Thoracic aorta (tissue), 2 donors: ENCODE measurements at places on chromosomes 6 and 20.

DNA sequence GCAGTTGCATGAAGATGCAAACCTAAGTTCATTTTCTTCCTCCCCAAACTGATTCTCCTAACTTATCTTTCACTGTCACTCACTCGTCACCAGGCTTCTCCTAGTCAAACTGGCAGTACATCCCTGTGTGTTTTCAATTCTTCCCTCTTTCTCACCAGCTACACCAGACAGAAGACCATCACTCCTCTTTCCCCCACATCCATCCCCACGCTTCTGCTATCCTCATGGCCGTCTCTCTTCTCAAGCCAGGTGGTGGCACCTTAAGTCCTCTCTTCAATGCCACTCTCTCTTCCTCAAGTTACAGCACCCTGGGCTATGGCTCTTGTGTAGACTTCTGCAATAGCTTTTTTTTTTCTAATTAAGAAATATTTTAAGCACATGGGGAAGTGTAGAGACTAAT lies 14.4 kb upstream of the TREM2 start:
- no peak overlapping the region for H3K4me3 ChIP-seq
- H3K27me3 ChIP-seq, result no peaks in the 10 kb centered on the region
- H3K4me1 ChIP-seq, result no peaks in the 10 kb centered on the region
- H3K27ac ChIP-seq, result no peak overlapping the region

- H3K27ac ChIP-seq, result no peak overlapping the region
- no peaks in the 10 kb centered on the region for H3K27me3 ChIP-seq
- H3K4me1 ChIP-seq, result no peaks in the 10 kb centered on the region
- no peak overlapping the region for H3K4me3 ChIP-seq
Observed at GRCh38 chr6:98215531-98215930, 618.8 kb upstream of the POU3F2 start.

GRCh38 chr6:111553580-111553979 lies 52.1 kb downstream of the TRAF3IP2 start:
- DNase-seq, result no peak
- H3K4me3 ChIP-seq, result no peak overlapping the region
- H3K4me1 ChIP-seq, result peaks cover 46% of the 10 kb centered on the region
- H3K27ac ChIP-seq, result no peak overlapping the region

- H3K4me3 ChIP-seq, result no peak overlapping the region
- H3K4me1 ChIP-seq, result peaks cover 49% of the 10 kb centered on the region
- DNase-seq, result peak; percentile 21
- no peaks in the 10 kb centered on the region for H3K27me3 ChIP-seq
- peaks cover 20% of the 10 kb centered on the region for H3K36me3 ChIP-seq
Observed at GRCh38 chr6:43669050-43669921, 18.3 kb downstream of the MRPS18A start.

GRCh38 chr6:63963769-63964315 lies 328.2 kb downstream of the PHF3 start:
- H3K27ac ChIP-seq, result no peak overlapping the region
- no peaks in the 10 kb centered on the region for H3K36me3 ChIP-seq
- no peaks in the 10 kb centered on the region for H3K27me3 ChIP-seq
- H3K4me1 ChIP-seq, result no peaks in the 10 kb centered on the region

DNA sequence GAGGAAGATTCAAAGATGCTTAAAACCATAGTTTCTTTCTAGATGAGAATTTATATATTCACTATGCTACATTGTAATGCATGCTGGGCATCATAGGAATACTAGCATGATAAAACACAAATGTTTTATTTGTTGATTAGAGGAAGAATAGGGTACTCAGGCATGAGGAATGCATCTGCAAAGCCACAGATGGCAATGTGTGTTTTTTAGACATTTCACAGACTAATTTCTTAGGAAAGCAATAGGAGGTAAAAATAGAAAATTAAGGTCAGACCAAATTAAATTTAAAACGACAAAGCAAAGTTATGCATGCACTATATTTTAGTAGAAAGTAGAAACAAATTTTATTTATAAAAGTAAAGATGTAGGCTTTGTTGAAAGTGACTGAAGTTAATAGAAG lies 2.1 kb downstream of the TTK start:
- H3K4me3 ChIP-seq, result no peak overlapping the region
- H3K4me1 ChIP-seq, result peaks cover 15% of the 10 kb centered on the region
- no peaks in the 10 kb centered on the region for H3K27me3 ChIP-seq
- H3K36me3 ChIP-seq, result no peaks in the 10 kb centered on the region

DNA sequence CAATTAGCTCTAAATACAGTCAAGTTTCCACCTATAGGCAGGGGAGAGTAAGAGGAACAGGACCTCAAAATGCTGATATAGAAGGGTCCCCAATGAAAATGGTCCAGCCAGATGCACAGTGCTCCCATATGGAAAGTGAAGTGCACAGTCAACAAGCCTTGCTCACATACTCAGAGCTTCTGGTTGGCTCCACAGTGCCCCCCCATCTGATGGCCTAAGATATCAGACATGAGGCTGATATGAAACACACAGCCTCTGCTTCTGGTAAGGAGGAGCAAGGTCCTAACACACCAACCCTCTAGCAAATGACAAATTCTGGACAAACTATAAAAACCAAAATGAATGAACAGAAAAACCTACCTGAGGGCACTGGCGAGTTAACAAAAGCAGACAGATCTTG lies 111.4 kb upstream of the EMILIN3 start:
- H3K36me3 ChIP-seq, result peaks cover 15% of the 10 kb centered on the region
- H3K27me3 ChIP-seq, result no peaks in the 10 kb centered on the region
- H3K4me3 ChIP-seq, result no peak overlapping the region

GRCh38 chr20:58084566-58084965 lies 143.9 kb downstream of the ANKRD60 start:
- no peak for DNase-seq
- no peak overlapping the region for H3K27ac ChIP-seq
- no peaks in the 10 kb centered on the region for H3K36me3 ChIP-seq
- H3K27me3 ChIP-seq, result no peaks in the 10 kb centered on the region

- H3K4me1 ChIP-seq, result peaks cover 12% of the 10 kb centered on the region
- H3K4me3 ChIP-seq, result no peak overlapping the region
- no peak for DNase-seq
Observed at GRCh38 chr6:80454197-80454596, 347.7 kb downstream of the BCKDHB start.

DNA sequence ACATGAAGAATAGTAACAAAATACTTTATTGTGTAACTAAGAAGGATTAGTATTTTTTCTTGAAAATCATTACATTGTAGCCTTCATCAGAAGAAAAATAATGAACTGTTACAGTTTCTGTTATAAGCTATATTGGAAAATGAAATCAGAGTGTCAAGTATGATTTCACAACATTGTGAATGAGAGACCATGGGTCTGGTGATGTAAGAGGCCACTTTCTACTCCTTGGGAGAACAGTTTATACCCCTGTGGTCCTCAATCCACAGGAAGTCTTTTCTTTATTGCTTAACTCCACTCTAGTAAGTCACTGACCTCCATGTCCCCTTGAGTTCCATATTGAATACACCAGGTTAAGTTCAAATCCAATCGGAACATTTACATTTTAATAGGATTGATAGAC lies 218.7 kb upstream of the FERMT1 start:
- no peaks in the 10 kb centered on the region for H3K27me3 ChIP-seq
- DNase-seq, result no peak
- no peak overlapping the region for H3K27ac ChIP-seq
- no peaks in the 10 kb centered on the region for H3K36me3 ChIP-seq
- no peak overlapping the region for H3K4me3 ChIP-seq

- peaks cover 10% of the 10 kb centered on the region for H3K4me1 ChIP-seq
- no peak for DNase-seq
- H3K4me3 ChIP-seq, result no peak overlapping the region
- H3K27ac ChIP-seq, result no peak overlapping the region
- no peaks in the 10 kb centered on the region for H3K36me3 ChIP-seq
- no peaks in the 10 kb centered on the region for H3K27me3 ChIP-seq
Observed at GRCh38 chr6:38080889-38081288, 261.4 kb downstream of the ZFAND3 start.

DNA sequence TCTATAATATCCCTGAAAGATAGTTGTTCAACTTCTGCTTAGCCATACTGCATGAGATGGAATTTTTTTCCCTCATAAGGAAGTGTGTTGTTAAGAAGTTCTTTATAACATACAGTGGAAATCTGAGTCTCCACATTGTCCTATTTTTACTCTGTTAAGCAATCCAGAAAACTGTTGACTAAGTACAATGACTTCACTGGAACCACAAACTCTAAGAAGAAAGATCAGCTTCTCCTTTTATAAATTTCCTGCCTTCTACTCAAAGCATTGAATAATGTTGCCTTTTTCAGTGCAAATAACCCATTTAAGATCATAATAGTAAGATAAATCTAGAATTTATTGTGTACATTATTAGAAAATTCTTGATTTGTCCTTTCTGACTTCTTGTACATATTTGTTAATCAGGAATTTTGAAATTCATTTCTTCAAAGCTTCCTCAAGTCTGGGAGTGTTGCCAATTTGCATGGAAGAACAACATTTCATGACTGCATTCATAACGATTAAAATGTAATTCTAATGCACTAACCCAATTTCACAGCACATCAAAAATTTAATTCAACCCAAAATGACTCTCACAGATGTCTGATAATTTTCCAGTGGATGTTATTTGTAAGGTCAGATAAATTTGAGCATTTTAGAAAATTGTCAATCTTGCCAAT lies 45.6 kb upstream of the ANKEF1 start:
- H3K4me3 ChIP-seq, result no peak overlapping the region
- no peaks in the 10 kb centered on the region for H3K27me3 ChIP-seq
- H3K36me3 ChIP-seq, result no peaks in the 10 kb centered on the region

DNA sequence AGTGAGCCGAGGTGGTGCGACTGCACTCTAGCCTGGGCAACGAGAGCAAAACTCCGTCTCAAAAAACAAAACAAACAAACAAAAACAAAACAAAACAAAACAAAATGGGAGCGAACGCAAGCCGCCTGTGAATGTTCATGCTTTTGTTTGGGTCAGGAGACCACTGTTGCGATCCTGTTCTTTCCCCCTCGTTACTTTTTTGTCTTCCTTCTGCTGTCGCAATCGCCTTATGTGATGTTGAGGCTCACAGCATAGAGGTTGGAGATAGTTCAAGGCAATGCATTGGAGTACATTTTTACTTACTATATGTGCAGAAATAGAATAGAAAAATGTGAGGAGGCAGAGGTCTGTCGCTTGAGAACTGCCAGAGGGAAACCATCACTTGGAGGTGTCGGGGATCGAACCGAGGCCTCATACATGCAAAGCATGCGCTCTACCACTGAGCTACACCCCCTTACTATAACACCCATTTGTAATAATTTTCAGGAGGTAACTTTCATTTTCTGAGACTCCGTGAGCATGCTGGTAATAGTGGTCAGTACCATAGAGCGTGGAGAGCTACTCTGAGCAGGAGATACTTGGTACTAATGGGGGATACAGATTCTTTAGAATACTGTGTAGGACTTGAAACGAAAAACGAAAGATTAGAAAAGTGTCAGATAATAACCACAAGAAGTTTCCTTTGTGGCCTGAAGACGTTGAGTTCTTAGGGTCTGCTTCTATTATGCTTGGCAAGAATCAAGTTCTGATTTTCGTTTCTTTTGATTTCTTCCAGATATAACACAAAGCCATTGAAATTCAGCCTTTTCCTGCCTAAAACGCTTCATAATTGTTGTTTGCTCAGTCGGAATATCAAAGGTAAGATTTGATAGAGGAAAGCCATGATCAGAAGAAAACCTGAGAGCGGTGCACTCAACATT lies 121.1 kb downstream of the TRIM27 start:
- no peak overlapping the region for H3K4me3 ChIP-seq
- H3K27ac ChIP-seq, result no peak overlapping the region
- peaks cover 5% of the 10 kb centered on the region for H3K27me3 ChIP-seq
- H3K36me3 ChIP-seq, result no peaks in the 10 kb centered on the region

DNA sequence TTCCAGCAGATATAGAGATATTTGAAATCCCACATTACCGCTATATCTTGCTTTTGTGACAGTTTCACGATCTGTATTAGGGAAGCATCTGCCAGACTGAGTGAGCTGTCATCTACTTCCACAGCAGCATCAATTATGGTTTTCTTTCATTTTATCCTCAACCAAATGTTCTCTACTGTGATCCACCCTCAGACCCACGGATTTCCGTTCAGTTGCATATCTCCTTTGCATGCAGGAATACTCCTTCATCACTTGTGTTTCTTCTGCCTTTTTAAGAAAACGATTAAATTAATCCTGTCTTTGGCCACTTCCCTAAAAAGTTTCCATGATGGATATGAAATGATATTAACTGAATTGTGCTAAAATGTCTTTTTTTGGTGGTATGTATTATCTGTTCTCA lies 262.1 kb upstream of the ADGRB3 start:
- DNase-seq, result no peak
- H3K4me1 ChIP-seq, result no peaks in the 10 kb centered on the region
- no peak overlapping the region for H3K27ac ChIP-seq
- H3K4me3 ChIP-seq, result no peak overlapping the region

GRCh38 chr20:63004607-63005364 lies 2.0 kb downstream of the BHLHE23 start:
- no peak for DNase-seq
- no peak overlapping the region for H3K4me3 ChIP-seq
- peaks cover 29% of the 10 kb centered on the region for H3K27me3 ChIP-seq
- peaks cover 9% of the 10 kb centered on the region for H3K4me1 ChIP-seq
- no peaks in the 10 kb centered on the region for H3K36me3 ChIP-seq

DNA sequence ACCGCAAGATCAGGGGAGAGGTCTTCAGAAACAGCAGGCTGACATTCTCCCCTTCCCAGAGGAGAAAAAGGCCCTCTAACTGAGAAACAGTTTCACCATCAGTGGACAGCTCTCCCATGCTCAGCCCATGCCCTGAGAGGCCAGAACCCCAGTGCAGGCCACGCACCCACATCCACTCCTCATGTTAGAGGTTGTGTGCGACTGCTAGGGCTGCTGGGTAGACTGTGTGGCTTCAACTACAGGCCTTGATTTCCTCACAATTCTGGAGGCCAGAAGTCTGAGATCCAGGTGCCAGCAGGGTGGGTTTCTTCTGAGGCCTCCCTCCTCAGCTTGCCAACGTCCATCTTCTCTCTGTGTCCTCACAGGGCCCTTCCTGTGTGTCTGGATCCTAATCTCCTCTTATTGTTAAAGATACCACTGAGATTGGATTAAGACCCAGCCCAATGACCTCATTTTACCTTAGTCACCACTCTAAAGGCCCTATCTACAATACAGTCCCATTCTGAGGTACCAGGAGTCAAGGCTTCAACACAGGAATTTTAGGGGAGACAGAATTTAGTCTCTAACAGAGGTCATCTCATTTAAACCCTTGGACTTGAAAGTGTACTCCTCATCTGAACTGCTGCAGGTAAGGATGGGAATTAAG lies 67.7 kb upstream of the CD93 start:
- H3K4me1 ChIP-seq, result peaks cover 95% of the 10 kb centered on the region
- peak overlapping the region; percentile 94 for H3K27ac ChIP-seq
- no peaks in the 10 kb centered on the region for H3K36me3 ChIP-seq
- DNase-seq, result no peak
- no peaks in the 10 kb centered on the region for H3K27me3 ChIP-seq

DNA sequence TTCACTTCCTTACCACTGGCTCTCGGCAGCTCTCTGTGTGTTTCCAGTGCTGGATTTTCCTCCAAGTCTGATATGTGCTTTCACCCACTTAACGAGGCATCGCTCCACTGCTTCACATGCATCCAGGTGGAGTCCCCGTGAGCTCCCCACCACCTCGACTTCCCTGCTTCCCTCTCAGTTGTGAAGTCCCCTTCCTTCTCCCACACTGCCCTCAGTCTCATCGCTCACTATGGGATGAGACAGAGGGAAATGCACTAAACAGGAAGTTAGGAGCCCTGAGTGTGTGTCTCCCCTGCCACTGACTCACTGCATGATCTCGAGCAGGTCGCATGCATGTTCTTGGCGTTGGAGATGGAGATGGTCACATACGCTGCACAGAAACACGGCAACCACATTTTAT lies 84.0 kb downstream of the MTHFD1L start:
- no peak for DNase-seq
- no peak overlapping the region for H3K27ac ChIP-seq
- no peaks in the 10 kb centered on the region for H3K27me3 ChIP-seq
- H3K36me3 ChIP-seq, result peaks cover 25% of the 10 kb centered on the region
- H3K4me1 ChIP-seq, result no peaks in the 10 kb centered on the region
